ENCODE measurements at places on chromosomes 1 and 21.

DNA sequence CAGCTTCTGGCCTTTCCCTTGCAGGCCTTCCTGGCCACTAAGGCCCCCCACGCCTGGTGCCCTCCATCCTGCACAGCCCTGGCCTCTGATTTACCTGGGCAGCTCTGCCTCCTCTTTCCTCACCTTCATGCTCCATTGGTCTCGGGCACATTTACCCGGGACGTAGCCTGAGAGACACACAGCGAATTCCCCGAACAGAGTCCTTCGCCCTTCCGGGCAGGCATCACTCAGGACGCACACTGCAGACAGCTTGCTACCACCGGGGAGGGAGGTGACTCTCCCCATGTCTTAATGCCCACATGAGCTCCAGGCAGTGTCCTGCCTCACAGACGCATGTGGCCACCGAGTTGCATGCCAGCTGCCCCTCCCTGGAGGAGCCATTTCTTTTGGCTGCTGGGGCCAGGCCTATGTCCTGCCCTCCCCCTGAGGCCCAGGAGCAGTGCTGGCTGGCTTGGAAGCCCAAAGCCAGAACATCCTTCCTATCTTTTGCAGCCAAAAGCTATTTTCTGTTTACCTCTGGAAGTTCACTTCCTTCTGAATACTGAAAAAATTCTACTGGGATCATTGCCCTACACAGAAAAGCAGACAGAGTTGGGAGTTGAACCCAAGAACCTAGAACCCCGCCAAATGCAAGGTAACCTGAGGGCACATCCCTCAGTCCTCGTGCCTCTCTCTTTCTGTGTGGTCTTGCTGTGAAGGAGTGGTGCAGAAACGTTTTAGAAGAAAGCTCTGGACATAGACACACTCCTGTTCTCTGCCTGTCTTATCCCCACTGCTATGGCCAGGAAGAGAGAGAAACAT lies 209.5 kb downstream of the TOMM20 start:
- DNase-seq: no peak
- no peak overlapping the region for H3K27ac ChIP-seq
- H3K27me3 ChIP-seq: no peaks in the 10 kb centered on the region

- no peaks in the 10 kb centered on the region for H3K36me3 ChIP-seq
- no peaks in the 10 kb centered on the region for H3K4me1 ChIP-seq
- no peaks in the 10 kb centered on the region for H3K27me3 ChIP-seq
- H3K27ac ChIP-seq: no peak overlapping the region
- H3K4me3 ChIP-seq: no peak overlapping the region
- no peak for DNase-seq
Observed at GRCh38 chr1:55700359-55701130, 485.4 kb upstream of the USP24 start.

GRCh38 chr1:23497777-23498439 lies 13.9 kb upstream of the ASAP3 start:
- H3K4me3 ChIP-seq: no peak overlapping the region
- no peak for DNase-seq
- no peak overlapping the region for H3K27ac ChIP-seq
- no peaks in the 10 kb centered on the region for H3K27me3 ChIP-seq
- no peaks in the 10 kb centered on the region for H3K4me1 ChIP-seq

DNA sequence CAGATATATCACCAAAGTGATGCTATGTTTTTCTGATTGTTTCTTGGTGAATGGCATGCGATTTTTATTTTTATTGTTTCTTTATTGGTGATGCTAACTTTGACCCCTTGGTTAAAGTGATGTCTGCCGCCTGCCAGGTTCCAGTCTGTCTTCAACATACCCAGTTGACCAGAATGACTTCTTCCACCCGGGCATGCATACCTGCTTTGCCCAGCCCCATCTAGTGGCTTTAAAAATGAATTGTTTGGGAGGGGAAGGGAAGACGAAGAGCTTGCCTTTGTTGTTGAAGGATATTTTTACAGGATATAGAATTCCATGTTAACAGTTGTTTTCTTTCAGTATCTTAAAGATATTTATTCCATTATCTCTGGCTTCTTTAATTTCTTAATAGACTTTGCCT lies 65.1 kb downstream of the ATG4C start:
- no peak overlapping the region for H3K27ac ChIP-seq
- H3K4me1 ChIP-seq: no peaks in the 10 kb centered on the region
- DNase-seq: no peak
- H3K36me3 ChIP-seq: no peaks in the 10 kb centered on the region
- H3K27me3 ChIP-seq: no peaks in the 10 kb centered on the region

DNA sequence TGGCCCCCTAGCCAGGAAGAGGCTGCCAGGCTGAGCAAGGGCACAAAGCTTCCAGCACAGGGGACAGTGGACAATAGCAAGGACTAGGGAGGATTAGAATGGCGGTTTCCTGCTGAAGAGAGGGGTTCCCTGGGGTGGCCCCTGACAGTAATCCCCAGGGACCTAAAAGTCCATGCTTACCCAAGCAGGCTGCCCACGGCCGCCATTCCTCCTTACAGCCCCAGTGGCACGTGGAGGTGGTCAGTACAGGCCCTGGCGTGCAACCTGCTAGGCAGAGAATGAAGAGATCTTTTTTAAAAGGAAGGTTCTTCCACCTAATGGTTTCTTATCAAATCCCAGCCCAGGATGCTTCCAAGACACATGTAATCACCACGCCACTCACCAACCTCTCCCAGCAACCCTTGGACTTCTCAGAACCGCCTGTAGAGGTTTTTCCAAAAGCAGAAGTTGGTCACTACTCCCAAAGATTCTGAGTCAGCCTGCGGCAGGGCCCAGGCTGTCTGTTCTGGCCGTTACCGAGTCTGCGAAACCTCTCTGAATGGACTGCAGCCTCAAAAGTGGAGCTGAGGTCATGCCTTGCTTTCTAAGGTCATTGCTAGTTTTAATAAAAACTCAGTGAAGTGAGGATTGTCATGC lies 926 bp downstream of the MRPL55 start:
- no peak for DNase-seq
- H3K4me1 ChIP-seq: peaks cover 18% of the 10 kb centered on the region
- peaks cover 17% of the 10 kb centered on the region for H3K36me3 ChIP-seq

DNA sequence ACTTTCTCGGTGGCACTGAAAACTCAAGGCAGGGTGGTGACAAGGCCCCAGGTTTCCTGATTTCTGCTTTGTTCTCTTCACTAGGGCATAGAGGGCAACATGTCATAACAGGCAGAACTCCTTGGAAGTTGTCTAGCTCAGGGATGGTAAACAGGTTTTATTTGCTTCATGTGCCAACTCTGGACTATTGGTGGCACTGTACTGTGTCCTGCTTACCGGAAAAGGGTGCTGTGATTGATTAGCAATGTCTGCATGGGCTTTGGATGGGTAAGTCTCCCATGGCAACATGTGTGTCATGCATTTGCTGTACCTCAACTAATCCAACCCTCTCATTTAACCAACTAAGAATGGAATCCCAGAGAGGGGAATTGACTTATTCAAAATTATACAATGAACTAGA lies 70.7 kb upstream of the USP24 start:
- no peak overlapping the region for H3K4me3 ChIP-seq
- DNase-seq: no peak
- no peaks in the 10 kb centered on the region for H3K4me1 ChIP-seq

DNA sequence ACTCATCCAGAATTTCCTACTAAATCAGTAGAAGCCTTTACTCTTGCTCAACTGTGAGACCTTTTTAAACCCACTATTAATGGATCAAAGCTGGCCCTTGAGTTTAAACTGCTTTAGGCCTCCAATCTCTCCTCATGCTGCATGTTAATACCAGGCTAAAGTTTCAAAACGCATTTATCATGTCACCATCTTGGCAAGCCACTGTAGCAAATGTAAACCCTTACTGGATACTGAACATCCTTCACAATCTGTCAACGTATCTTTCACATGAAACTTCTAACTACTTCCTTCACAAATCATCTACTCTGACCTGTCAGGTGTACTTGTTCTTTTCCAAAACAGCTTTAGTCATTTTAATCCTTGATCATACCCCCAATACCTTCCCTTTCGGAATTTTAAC lies 3.0 kb downstream of the PAXBP1 start:
- H3K4me1 ChIP-seq: no peaks in the 10 kb centered on the region
- DNase-seq: no peak
- no peak overlapping the region for H3K27ac ChIP-seq
- H3K27me3 ChIP-seq: no peaks in the 10 kb centered on the region
- no peak overlapping the region for H3K4me3 ChIP-seq

GRCh38 chr1:205589618-205590456 lies 42.0 kb downstream of the ELK4 start:
- H3K36me3 ChIP-seq: no peaks in the 10 kb centered on the region
- no peak overlapping the region for H3K27ac ChIP-seq

GRCh38 chr21:16323596-16323995 lies 593.8 kb downstream of the USP25 start:
- H3K4me3 ChIP-seq: no peak overlapping the region
- no peaks in the 10 kb centered on the region for H3K27me3 ChIP-seq
- no peak overlapping the region for H3K27ac ChIP-seq

DNA sequence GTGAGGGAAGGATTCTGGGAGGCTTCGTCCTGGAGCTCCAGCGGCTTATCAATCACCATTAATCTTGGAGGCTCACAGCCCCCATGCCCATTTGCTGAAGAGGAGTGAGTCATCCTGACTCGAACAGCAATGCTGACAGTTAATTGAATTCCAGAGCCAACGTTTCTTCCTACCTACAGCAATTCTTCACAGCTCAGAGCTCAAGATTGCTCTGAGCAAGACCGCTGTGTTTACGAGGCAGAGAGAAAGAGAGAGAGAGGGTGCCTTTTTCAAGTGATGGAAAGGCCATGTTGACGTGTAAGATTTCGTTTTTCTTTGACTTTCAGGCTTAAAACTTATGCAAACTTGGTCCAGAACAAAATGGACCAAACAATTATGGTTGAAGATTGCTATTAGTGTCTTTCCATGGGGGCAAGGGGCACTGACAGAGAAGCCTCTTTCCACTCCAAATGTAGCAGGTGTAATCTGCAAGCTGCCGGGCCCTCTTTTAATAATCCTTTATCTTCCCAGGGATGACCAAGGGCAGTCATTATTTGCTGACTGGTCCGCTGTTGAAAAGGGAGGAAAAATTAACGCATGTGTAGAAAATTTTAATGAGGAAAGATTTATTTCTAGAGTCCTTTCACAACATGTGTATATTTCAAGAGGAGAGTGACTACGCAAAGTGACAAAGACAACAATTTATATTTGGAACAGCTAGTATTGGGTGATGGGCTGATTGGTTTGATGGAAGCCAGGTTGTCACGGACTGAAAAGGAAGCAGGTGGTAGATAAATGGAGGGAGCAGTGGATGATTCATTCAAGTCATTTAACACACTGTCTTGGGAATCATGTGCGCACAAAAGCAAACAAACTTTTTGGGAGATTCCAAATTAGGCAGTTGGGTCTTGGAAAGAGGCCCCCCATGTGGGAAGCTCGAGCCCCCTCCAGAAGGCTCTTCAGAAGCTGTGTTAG lies 136.1 kb upstream of the IRF2BP2 start:
- H3K4me3 ChIP-seq: no peak overlapping the region
- H3K27ac ChIP-seq: no peak overlapping the region
- no peak for DNase-seq
- H3K27me3 ChIP-seq: no peaks in the 10 kb centered on the region
- H3K4me1 ChIP-seq: no peaks in the 10 kb centered on the region

- H3K27me3 ChIP-seq: no peaks in the 10 kb centered on the region
- no peaks in the 10 kb centered on the region for H3K4me1 ChIP-seq
- no peak for DNase-seq
- H3K27ac ChIP-seq: no peak overlapping the region
Observed at GRCh38 chr1:56439610-56440264, 139.6 kb downstream of the PLPP3 start.

DNA sequence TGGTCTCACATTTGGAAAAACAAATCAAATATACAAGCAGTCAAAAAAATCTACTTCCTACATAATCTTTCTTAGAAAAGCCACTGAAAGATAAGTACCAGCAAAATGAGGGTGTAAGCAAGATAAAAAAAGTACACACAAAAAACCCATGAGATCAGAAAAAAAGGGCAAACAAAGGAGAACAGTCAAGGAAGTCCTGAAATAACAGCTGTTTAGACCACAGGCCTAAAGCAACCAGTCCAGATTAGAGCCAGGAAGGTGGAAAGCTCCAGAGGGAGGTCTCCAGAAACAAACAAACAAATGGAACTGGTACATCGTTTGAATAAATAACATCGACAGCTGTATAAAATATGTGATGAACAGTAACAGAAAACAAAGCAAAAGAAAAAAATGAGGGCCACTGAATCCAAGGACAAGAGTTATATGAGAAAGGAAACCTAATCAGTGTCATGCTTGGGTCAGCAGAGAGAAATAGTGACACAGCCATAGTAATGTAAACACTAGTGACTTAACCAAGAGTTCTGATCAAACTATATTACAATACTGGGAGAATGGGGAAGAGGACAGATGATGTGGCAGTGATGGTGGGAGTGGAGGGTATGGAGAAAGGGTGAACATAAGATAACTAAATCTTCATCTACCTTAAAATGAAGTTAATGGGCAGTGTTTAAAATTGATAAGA lies 67.5 kb downstream of the NVL start:
- H3K4me1 ChIP-seq: no peaks in the 10 kb centered on the region
- no peak overlapping the region for H3K4me3 ChIP-seq
- no peak overlapping the region for H3K27ac ChIP-seq
- no peak for DNase-seq

DNA sequence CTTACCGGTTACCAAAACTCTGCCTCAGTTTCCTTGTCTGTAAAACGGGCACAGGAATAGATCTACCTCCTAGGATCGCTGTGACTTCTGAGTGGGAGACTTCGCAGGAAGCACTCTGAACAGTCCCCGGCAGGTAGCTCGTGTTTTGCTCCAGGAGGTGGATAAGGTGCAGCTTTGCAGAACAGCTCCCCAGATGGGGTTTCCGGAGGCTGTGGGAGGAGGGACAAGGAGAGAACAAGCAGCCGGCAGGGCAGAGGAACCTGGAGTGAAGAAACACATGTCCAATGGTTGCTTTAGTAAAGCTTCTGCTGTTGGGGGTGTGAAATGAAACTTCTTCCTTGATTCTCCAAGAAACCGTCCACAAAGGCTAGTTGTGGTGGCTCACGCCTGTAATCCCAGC lies 95.5 kb upstream of the TARDBP start:
- H3K4me1 ChIP-seq: peaks cover 21% of the 10 kb centered on the region
- no peaks in the 10 kb centered on the region for H3K27me3 ChIP-seq
- no peak overlapping the region for H3K4me3 ChIP-seq
- DNase-seq: no peak

- no peak for DNase-seq
- H3K36me3 ChIP-seq: no peaks in the 10 kb centered on the region
- no peak overlapping the region for H3K27ac ChIP-seq
- H3K4me3 ChIP-seq: peak overlapping the region; percentile 94
- H3K4me1 ChIP-seq: peaks cover 68% of the 10 kb centered on the region
Observed at GRCh38 chr1:205318231-205318991, 3.1 kb downstream of the NUAK2 start.

DNA sequence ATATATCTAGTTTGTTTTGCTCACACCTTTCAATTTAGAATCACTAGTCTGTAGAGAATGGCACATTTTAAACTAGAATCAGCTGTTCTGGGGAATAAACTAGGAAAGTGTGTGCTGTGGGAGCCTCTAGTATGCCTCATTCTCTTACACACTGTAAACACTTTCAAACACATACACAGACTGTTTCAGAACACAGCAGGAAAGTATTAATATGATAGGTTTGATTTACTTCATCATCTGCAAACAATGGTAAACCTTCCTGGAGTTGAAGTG lies 67.1 kb upstream of the ABCG1 start:
- DNase-seq: no peak
- no peak overlapping the region for H3K27ac ChIP-seq
- no peak overlapping the region for H3K4me3 ChIP-seq
- H3K4me1 ChIP-seq: no peaks in the 10 kb centered on the region

- no peaks in the 10 kb centered on the region for H3K4me1 ChIP-seq
- DNase-seq: no peak
Observed at GRCh38 chr1:200136384-200136783, 108.9 kb downstream of the NR5A2 start.
